ENCODE measurements at places on chromosomes 1 and 21.

DNA sequence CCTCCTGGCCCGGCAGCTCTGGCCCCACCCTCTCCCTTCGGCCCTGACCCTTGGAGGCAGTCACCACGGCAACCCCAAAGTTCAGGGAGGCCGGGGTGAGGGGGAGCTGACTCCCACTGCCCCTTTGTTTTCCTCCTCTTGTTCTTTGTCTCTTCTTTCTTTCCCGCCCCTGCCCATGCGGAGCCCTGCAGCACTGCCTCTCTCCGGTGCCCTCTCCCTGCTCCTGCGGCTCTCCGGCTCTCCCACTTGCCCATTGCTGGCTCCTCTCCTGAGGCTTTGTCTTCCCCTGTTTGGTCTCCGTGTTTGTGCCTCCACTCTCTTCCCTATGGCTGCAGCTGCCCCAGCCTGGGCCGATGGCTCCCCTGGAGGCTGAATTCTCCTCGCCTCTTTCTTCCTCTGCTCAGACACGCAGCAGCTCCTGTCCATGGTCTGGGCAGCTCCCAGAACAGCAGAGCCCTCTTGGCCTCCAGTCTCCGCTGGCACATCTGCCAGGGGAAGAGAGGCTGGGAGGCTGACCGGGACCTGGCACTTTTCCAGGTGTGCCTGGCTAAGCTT lies 5.8 kb downstream of the CELSR2 start:
- no peak for DNase-seq

DNA sequence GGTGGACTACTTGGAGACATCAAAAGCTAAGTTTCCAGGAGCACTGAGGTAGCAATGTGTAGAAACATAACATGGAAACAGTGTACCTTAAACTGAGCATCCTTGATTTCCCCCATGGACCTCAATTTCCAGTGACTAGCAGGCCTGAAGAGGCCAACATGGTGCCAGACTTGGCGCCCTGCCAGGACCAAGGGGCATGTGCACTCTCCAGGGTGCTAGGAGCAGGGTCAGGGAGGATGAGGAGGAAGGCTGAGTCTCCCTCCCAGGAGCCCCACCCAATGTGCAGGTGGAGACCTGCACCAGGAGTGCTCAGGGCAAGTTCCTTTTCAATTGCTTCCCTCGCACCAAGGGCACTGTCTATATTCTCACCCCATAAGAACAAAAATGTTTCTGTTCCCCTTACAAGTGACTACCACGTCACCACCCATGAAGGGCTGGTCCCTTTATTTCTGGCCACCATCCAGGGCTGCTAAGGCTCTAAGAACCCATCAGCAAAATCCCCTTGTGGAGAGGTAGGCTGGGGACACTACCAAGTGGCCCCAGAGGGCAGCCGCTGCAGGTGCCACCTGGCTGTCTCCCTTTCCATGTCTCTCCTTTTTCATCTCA lies 39.2 kb downstream of the MX1 start:
- no peak for DNase-seq

- no peak for DNase-seq
These were observed 116.1 kb downstream of the PSMG1 start for GRCh38 chr21:39066829-39067780.

DNA sequence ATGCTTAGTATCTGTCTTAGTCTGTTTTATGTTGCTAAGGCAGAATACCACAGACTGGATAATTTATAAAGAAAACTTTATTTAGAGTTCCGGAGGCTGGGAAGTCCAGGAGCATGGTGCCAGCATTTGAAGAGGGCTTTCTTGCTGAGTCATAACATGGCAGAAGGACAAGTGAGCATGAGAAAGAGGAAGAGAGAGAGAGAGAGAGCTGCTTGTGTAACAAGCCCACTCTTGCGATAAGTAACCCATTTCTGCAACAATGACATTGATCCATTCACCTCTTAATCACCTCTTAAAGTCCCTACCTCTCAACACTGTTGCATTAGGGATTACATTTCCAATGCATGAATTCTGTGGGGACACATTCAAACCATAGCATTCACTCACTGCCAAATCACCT lies 11.7 kb upstream of the MYOCOS start:
- no peak for DNase-seq

DNA sequence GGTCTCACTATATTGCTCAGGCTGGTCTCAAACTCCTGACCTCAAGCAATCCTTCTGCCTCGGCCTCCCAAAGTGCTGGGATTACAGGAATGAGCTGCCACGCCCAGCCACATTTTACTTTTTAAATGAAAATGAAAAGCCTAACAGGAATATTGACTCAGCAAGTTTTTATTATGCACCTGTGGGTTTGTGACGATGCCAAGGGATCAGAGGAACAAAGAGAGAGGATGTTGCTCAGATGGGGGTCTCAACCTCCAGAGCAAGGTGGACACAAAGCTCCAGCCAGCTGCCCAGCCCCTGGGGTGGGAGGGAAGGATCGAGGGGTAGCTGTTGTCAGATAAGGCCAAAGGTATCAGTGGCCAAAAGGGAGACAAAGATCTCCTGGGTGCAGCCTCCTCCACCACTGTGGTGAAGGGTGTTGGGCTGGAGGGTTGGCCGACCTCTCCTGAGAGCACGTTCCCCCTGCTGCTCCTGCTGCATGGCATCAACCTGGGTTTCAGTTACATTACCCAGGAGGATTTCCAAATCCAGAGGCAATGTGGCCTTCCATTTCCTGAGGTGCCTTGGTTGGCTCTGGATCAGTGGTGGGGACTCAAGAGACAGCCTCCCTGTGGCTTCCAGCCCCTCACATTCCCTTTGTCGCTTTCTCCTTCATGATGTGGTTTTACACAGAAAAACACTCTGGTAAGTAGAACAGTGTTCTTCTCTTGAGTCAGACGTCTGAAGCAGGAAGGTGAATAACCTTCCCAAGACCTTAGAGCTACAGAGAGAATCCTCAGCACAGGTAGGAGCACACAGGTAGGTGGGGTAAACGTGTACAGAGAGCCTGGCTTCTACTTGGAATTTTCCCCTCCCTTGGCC lies 34.2 kb downstream of the ZNF496 start:
- no peak for DNase-seq

DNA sequence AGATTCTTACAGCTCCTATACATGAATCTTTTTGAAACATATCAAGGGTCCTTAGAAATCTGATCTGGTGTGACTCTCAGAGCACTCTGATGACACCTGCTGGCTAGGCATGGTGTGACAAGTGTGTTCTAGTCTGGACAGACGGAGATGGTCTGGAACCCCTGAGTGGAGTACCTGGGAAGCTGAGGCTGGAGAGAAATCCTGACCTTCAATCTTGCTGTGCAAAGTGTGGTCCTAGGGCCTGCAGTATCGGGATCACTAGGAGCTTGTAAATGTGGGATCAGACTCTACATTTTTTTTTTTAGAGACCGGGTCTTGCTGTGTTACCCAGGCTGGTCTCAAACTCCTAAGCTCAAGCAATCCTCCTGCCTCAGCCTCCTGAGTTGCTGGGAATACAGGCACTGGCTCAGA lies 78.6 kb upstream of the SOD1 start:
- DNase-seq = no peak

- no peak for DNase-seq
These were observed 22.1 kb upstream of the SSX2IP start for GRCh38 chr1:84712276-84712874.

DNA sequence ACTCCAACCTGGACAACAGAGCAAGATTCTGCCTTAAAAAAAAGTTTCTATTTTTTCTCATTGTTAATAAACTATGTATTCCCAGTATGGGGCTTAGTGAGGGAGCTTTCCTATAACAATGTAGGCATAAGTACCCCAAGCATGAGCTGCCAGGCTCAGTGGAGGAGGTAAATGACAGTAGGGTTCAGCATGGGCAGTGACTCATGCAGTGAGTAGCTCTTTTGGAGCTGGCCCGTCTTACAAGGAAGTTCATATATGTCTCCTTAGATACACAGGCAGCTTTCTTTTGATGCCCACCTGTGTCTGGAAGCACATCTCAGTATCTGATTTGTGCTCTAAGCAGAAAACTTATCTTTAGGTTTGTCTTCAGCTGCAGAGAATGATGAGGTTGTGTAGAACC lies 57.9 kb downstream of the ZNF678 start:
- no peak for DNase-seq

GRCh38 chr1:7225711-7226505 lies 440.7 kb downstream of the CAMTA1 start:
- DNase-seq = no peak

DNA sequence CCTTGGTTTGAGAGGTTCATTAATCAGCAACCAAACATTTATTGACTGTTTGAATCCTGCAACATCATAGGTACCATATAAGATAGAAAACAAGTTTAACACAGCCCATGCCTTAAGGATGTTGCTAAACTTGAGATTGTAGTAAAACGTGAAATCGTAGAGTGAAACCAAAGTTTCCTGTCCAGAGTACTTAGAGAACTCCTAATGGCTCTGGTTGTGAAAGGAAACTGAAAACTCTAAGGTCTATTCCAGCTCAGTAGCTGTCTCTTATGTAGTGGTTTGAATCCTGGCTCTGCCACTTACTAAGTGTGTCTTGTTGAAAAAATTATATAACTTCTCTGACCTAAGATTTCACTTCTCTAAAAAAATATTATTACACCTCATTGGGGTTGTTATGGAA lies 310.9 kb downstream of the NTNG1 start:
- DNase-seq = no peak

DNA sequence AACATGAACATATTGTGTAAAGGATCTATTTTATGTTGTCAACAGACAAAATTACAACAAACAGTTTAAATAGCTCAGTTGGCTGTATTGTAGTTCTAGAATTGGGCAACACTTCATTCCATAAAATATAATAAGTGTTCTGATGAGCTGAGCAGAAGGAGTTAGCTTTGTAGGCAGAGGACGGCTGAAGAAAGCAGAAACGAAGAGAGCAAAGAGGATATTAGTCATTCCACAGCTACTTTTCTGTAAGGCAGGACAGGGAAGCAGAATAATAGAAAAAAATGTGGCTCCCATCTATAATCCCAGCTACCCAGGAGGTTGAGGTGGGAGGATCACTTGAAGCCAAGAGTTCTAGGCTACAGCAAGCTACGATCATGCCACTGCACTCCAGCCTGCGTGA lies 20.2 kb upstream of the IVNS1ABP start:
- DNase-seq = no peak

GRCh38 chr1:226491093-226491850 lies 57.3 kb upstream of the STUM start:
- no peak for DNase-seq

DNA sequence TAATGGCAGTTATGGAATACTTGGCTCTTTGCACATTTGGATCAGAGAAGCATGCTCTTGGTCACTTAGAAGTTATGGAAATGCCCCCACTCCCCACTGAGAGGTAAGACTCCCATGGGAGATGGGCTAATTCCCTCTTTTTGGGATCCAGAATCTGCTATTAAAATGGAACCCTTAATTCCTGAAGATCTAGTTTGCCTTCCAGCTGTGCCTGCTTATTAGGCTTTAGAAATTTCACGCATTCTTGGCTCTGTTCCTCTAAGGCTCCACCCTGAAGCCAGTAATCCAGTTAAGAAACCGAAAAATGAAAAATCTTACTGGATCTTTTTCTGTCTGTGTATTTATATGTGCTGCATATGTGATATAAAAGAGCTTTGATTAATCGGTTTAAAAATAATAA lies 76.7 kb downstream of the USH2A start:
- no peak for DNase-seq

GRCh38 chr1:111148376-111148881 lies 8.4 kb downstream of the CEPT1 start:
- no peak for DNase-seq

GRCh38 chr1:98371764-98372163 lies 289.8 kb upstream of the SNX7 start:
- no peak for DNase-seq

DNA sequence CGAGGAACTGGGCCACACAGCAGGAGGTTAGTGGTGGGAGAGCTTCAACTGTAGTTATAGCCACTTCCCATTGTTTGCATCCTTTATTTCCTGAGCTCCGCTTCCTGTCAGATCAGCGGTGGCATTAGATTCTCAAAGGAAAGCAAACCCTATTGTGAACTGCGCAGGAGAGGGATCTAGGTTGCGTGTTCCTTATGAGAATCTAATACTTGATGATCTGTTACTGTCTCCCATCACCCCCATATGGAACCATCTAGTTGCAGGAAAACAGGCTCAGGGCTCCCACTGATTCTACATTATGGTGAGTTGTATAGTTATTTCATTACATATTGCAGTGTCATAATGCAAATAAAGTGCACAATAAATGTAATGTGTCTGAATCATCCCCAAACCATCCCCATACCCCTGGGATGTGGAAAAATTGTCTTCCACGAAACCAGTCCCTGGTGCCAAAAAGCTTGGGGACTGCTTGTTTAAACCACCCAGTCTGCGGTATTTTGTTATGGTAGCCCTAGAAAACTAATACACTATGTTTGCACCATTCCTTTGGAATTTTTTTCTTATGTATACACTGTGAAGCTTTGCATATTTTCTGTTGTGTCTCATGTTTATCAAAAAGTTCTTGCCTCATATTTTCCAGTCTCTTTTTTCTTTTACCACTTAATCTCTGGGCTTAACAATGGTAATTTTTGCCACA lies 136.6 kb upstream of the IVNS1ABP start:
- DNase-seq = no peak

DNA sequence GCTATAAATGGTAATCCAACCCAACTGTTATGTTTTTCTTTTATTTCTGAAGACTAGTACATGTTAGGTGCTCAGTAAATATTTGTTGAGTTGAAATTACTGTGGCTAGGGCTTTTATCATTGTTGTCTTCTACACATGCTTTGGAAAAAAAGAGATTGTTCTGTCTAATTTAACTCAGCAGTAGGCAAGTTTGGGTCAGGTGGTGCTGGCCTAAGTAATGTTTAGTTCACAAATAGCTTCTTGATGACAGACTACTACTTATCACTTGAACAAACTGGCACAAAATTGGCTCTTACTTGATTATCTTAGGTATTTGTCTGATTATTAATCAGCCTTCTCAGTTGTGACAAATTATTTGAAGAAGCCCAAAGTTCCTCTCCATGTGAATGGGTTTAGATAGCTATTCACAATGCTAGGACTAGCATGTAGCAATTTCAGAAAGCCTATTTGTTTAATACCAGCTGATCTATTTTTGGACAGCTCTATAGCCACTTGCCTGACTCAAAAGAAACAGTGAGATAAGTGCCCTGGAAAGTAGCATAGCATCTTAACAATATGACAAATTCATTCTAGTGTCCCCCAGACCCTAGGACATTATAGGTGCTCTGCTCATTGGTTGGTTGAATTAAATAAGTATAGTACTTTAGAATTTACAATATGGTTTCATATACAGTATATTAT lies 32.6 kb downstream of the TMEM200B start:
- no peak for DNase-seq

DNA sequence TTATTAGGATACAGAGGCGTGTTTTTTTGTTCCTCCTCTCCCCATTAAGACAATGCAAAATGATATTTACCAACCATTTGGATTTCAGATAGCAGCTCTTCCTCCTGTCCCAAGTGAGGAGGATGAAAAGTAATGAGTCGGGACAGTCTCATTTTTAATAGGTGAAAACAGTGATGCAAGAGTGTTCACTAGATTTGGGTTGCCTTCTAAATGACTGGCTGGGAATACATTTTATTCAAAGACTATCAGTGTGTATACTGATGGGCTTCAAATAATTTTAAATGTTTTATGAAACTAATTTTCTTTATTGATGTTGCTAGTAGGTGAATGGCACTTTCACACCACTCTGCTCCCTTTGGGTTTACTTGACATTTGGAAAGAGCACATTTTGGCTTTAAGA lies 2.1 kb downstream of the RCOR3 start:
- DNase-seq = no peak

- DNase-seq = no peak
These were observed 965 bp upstream of the SH2D5 start for GRCh38 chr1:20733360-20733975.

GRCh38 chr1:25879675-25880074 lies 4.2 kb upstream of the PAQR7 start:
- DNase-seq = no peak

GRCh38 chr1:112312879-112313278 lies 83.1 kb upstream of the CTTNBP2NL start:
- DNase-seq = no peak

- no peak for DNase-seq
These were observed 98.5 kb downstream of the OSBPL9 start for GRCh38 chr1:51715369-51715768.
